ENCODE measurements at places on chromosomes 5 and 9. TPM values are rescaled to one million over a fixed set of nuclear protein-coding genes. Genes with fewer than 3 reads are reported as not detected.
A peak's percentile ranks its signal among the peaks of the same experiment; 100 is the strongest.

The NSUN2 gene
- 49.2 TPM for polyA plus RNA-seq

The CDO1 gene
- 17.8 TPM for polyA plus RNA-seq

The ZNF366 gene
- 4.6 TPM for polyA plus RNA-seq

The TEK gene
- 44.9 TPM for polyA plus RNA-seq

The SAXO1 gene
- polyA plus RNA-seq, result 0.17 TPM

The LNPEP gene
- 26.6 TPM for polyA plus RNA-seq

The ARID3C gene
- 0.21 TPM for polyA plus RNA-seq

The MZB1 gene
- 0.50 TPM for polyA plus RNA-seq

The CNTFR gene
- 36.0 TPM for polyA plus RNA-seq

The FUT7 gene
- polyA plus RNA-seq, result not detected

The LIFR gene
- polyA plus RNA-seq, result 77.9 TPM

- no peak for DNase-seq
Measured at GRCh38 chr5:112958093-112959088, 18.2 kb upstream of the DCP2 start.

- no peak for DNase-seq
Measured at GRCh38 chr5:28750251-28750650, 1711.9 kb upstream of the CDH9 start.

GRCh38 chr5:33837301-33837700, 54.5 kb downstream of the ADAMTS12 start:
- DNase-seq, result no peak

DNA sequence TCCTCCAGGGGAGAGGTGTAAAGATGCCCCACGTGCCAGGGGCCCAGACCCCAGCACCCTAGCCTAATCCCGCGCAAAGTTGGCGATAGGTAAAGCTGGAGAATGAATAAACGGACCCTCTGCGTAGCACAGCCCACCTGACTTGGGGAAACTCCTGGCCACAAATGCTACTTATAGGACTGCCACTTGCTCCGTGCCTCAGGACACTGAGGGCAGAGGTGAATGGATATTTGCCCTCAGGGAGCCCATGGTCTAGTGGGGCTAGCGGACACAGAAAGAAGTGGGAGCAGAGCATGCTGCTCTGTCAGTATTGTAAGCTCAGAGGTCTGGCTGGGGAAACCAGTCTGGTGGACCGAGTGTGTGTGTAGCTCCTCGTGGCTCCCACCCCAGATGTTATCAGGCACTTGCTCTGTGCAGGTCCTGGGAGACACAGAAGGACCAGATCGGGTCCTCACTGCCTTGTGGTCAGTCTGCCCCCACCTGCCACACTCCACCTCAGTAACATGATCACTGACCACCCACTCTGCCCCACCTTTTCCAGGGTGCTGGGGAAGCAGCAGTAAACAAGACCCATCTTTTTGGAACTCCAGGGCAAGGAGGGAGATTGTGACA, 841 bp downstream of the GRK6 start:
- DNase-seq, result no peak

GRCh38 chr5:149895416-149896345, 48.9 kb downstream of the PDE6A start:
- DNase-seq, result no peak

- no peak for DNase-seq
Measured at GRCh38 chr5:125302577-125302976, 556.1 kb upstream of the ZNF608 start.

DNA sequence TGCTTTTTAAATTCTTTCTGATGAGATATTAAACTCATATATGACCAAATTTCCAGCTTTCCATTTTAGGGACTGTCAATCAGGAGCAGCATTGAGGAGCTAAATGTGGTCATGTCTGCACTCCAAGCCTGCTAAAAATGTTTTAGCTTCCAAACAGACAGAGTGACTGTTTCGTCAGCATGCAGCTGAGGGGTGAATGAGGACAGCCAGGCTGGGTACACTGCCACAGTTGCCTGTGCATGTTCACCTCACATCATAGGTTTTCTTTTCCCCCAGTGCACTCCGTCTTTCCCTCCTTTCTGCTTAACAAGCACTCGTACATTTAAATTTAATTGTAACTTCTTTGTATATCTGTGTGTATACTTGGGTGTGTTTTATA, 138.1 kb downstream of the ARRDC3 start:
- no peak for DNase-seq

DNA sequence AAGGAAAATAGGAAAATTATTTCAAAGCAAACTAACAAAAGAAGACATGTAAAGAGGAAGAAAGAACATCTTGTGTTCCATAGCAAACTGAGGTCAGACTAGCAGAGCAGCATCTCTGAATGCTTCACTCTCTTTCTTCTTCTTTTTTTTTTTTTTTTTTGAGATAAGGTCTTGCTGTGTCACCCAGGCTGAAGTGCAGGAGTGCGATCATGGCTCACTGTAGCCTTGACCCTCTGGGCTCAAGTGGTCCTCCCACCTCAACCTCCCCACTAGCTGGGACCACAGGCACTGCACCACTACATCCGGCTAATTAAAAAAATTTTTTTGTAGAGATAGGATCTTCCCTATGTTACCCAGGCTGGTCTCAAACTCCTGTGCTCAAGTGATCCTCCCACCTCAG, 36.6 kb downstream of the MELK start:
- DNase-seq, result no peak

DNA sequence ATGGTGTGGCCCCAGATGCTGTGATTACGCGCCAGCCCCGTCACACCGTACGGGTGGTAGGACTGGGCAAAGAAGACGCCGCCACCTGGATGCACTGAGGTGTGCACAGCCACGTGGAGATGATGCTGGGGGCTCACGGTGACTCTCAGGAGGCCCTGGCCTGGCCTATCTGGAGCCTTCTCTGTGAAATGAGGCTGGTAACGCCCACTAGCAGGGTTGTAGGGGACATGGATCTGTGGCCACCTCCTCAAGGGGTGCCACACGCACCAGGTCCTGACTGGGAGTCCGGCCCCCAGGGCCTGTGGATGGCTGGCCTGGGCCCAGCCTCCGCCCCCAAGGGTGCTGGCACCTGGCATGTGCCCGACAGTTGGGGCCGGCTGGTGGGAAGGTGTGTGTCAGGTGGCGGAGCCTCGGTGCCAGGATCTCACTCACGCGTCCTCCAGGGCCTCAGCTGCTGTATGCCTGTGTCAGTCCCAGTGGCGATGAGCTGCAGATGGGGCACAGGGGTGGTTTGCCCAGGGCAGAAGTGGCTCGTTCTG, 32.4 kb downstream of the NEK6 start:
- no peak for DNase-seq

GRCh38 chr9:131875828-131876485, 136.1 kb upstream of the RAPGEF1 start:
- no peak for DNase-seq

DNA sequence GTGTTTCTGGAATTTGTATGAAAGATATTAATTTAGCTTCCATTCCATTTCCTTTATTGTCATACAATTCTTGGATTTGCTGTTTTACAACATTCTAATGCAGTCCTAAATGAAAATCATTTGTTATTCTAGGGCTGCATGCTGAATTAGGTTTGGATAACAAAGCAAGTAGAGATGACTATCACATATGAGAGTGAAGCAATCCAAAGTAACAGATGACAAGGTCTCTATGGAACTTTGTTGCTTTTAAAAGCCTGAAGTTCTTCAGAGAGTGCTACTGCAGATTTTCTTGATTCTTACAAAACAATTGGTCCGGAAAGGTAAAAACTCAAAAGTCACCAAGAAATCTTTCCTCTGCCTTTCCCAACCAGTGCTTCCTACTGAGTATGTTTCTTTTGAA, 56.9 kb upstream of the VCAN start:
- DNase-seq, result no peak

- no peak for DNase-seq
Measured at GRCh38 chr9:129225815-129226214, 47.8 kb upstream of the IER5L start.

DNA sequence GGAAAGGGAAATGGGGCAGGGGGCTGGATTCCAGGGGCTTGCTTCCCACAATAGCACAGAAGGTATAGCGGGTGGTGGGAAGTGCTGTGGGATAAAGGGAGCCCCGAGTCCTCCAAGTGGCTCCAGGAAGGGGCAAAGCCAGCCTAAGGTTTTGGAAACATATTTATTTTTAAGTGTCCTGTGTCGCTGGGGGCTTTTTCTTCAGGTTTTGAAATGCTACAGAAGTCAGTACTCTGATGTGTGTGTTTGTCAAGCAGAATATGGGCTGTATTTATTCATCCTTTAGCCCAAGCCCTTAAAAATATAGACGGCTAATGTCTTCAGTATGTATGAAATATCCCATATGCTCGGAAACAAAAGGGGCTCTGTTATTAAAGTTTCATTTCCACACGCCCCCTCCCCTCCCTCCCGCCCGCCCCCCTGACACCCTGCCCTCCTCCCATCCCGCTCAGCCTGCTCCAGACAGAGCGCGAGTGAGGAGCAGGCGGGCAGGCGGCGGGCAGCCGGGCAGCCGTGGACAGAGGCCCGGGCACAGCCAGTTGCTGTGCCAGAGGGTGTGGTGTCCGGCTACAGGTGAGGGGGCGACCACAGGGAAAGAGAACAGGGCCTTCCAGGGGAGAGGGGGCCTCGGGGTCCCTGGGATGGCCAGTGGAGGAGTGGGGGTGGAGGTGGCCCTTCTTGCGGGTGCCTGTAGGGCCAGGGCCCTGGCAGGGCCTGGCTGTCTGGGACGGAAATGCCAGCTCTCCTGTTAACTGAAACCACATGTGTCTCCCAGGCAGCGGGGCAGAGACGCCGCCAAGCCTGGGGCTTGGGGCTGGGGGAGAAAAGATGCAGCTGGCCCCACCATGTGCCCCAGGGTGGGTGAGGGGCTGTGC, 39.6 kb upstream of the SYNPO start:
- no peak for DNase-seq

DNA sequence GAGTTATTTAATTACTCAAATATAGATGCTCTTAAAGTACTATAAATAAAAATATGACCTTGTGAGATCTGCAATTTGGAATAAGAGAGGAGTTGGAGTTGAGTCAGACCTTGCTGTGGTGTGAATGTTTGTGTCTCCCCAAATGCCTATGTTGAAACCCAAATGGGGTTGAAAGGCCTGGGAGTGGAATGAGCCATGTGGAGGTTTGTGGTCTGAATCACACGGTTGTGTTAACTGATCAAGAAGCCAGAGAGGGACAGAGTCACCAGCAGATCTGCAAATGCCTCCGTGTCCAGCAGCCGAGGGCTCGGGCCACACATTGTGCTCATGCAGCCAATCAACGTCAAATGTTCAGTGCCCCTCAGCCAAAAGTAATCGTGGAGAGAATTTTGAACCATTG, 404.4 kb downstream of the ICE1 start:
- DNase-seq, result no peak

- DNase-seq, result no peak
Measured at GRCh38 chr5:148660346-148660660, 6.0 kb upstream of the HTR4 start.

DNA sequence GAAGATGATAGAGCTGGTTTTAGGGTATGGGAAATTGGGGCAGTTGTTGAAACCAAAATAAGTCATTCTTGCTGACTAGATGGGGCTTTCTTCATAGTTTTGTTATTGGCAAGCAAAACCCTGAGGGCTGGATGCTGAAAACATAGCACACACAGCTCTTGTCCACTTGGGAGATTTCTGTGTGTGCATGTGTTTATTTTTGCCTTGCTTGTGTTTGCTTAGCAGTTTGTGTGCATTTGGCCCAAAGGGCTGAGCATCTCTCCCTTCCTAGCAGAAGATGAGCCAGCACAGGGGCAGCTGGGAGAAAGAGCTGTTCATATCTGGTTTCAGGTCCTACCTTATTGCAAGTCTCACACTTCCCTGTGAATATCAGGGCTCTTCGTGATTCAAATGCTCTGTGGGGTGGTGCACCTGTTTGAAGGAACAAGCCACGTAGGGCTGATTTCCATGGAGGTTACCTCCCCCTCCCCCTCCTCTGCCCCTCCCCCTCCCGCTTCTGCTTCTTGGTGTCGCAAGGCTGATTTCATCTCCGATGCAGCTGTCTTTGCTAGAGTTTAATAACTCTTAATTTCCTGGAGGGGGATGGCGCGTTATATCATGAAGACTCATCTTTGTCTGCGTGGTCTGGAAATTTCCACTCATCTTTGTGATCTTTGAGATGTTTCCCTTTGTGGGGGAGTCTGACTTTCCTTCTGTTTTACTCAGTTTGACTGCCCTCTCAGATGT, 296.5 kb downstream of the ARHGAP26 start:
- DNase-seq, result no peak

DNA sequence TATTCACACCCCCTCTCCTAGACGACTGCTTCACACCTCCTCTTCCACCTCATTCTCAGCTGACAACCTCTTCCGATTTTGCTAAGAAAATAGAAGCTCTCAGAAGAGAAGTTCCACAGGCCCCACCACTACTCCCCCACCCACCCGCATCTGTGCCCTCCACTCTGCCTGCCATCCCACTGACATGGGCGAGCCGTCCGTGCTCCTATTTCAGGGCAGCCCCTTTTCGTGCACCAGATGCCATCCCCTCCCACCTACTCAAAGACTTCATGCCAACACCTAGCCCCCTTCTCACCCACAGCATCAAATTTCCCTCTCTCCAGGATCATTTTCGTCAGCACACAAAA, 34.6 kb upstream of the JADE2 start:
- DNase-seq, result no peak

- peak; percentile 27 for DNase-seq
Measured at GRCh38 chr5:163347671-163348070, 89.7 kb upstream of the CCNG1 start.

DNA sequence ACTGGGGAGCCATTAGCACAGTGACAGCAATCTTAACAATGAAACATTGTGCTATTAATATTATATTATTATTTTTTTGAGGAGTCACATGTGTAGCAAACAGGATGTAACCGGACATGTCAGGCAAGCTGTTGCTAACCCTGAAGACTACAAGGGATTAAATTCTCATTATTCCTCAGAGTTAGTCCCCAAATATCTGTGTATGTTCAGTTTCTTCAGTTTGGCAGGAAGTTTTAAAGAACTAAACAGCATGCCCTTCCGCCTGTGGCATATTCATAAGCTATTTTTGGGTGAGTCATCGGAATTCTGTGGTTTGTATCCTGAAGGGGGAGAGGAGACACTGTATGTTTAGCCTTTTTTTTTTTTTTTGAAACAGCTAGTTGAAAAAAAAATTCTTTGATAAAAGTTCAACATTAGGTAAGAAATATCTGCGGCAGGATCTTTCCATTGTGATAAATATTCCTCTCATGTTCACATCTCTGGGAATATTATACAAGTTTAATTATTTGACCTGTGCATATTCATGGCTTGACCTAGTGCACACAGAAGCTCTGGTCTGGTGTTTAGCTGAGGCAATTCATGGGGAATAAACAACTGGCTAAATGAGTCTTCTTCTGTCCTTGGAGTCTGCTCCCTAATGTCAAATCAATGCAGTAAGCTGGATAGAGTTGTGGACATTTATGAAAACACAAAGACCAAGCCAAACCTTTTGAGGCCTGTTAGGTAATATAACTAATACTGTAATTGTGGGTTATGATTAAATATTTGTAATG, 202.7 kb upstream of the CDKN2B start:
- DNase-seq, result no peak

GRCh38 chr5:125560476-125561225, 814.2 kb upstream of the ZNF608 start:
- DNase-seq, result no peak

DNA sequence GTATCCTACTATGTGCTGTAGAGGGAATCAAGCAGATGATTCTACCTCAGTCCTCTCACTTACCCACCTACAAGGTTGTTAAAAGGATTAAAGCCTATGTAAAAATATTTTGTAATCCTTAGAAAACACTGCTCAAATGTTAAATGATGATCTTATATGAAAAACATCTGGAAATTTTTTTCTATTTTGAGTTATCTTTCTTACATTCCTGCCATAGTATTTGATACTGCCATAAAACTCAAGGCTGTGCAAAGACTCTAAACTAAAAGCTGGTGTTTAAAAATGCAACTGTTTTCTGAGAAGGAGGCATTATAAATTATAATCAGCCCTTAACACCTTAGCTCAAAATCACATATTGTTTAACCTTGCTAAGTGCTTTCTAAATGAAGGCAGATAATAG, 474.2 kb downstream of the PRELID2 start:
- DNase-seq, result no peak
